ENCODE measurements at places on chromosomes 5 and 9. TPM values are rescaled to one million over a fixed set of nuclear protein-coding genes. Genes with fewer than 3 reads are reported as not detected.

SPINK13 gene
- not detected for polyA plus RNA-seq

PNPLA7 gene
- 0.59 TPM for polyA plus RNA-seq

GPRIN1 gene
- 1.2 TPM for polyA plus RNA-seq

DNA sequence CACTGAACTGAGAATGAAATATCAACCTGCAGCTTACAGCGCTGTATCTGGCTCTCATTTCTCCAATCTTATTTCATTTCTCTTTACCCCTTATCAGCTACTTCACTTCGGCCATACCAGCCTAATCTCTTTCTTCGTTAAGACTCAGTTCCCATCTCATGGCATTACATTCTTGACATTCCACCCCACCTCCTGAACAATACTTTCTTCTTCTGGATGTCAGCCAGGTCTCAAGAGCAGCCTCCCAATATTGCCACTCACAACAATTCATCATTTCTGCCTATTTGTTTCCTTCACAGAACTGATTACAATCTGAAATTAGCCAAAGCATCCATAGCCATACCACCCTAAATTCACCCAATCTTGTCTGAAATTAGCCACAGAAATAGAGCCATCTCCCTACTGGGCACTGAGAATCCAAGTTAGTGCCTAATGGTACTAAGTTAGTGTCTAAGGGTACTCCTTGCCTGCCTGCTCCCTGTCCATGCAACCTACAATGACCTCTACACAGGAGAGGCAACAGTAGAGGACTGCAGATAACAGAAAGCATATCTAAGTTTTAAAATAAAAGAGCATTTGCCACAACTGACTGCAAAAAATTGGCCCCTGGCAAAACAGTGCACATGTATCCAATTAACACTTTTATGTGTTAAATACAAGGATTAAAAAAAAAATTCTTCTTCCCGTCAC lies 35.2 kb downstream of the SETX start:
- DNase-seq, result no peak
- no peaks in the 10 kb centered on the region for H3K4me1 ChIP-seq
- no peak overlapping the region for H3K27ac ChIP-seq
- peaks cover 53% of the 10 kb centered on the region for H3K36me3 ChIP-seq
- no peak overlapping the region for H3K4me3 ChIP-seq

DNA sequence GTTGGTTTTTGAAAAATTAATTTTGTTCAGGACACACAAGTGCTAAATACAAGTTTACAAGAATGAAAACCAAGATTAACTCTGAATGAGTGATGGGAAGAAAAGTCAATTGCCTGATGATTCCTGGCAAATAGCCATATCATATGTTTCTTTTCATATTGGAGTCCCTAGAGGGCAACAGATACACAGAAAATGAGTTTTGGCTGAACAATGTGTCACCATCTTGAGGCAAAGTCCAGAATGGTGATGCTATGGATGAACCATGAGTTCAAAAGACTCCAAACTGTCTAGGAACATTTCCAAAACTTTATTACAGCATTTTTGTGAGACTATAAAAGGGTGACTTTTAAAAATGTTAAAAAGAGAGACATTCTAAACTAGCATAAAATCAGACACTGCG lies 382.9 kb downstream of the TMEM161B start:
- no peak overlapping the region for H3K4me3 ChIP-seq
- no peaks in the 10 kb centered on the region for H3K4me1 ChIP-seq
- H3K36me3 ChIP-seq, result no peaks in the 10 kb centered on the region
- no peak for DNase-seq
- no peaks in the 10 kb centered on the region for H3K27me3 ChIP-seq

Data from GM23248 (cell line).